H1 (cell line): ENCODE measurements at places on chromosomes 4 and X. TPM values are rescaled to one million over a fixed set of nuclear protein-coding genes. Genes with fewer than 3 reads are reported as not detected.

DNA sequence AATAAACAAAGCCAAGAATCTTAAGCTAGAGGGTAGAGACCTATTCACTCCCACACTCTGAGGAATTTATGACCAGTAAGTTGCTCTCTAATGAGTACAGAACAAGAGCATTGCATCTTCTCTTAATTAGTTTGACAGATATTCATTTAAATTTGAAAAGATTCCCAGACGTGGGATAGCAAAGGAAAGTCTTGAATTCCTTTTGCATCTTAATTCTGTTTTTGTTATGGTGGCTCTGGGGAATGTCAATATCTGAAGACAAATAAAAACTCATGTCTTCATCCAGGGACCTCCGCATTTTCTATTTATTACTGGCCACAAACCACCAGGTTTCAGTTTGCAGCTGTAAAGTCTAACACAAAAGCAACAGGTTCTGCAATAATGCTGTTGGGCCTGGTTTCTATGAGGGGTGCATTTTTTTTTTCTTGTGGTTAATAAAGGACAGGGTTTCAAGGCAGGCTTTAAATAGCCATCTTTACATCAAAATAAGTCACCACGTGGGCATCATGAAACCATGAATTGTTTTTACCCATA lies 172.3 kb downstream of the SHROOM3 start:
- H3K36me3 ChIP-seq = no peaks in the 10 kb centered on the region
- no peak overlapping the region for H3K4me3 ChIP-seq
- peaks cover 25% of the 10 kb centered on the region for H3K4me1 ChIP-seq

- no peaks in the 10 kb centered on the region for H3K36me3 ChIP-seq
- no peaks in the 10 kb centered on the region for H3K27me3 ChIP-seq
- no peak for DNase-seq
- peaks cover 3% of the 10 kb centered on the region; the same call in 1 of the 2 replicates for H3K4me1 ChIP-seq
- no peak overlapping the region for H3K4me3 ChIP-seq
These were observed 10.0 kb upstream of the RHOXF2B start for GRCh38 chrX:120087289-120088017.

TMPRSS11A gene
- total RNA-seq = not detected in 2 replicates

ADGRA3 gene
- total RNA-seq = 58.2 and 63.0 TPM in 2 replicates

- no peaks in the 10 kb centered on the region for H3K27me3 ChIP-seq
- no peaks in the 10 kb centered on the region for H3K36me3 ChIP-seq
- no peak overlapping the region for H3K27ac ChIP-seq
- H3K4me1 ChIP-seq = no peaks in the 10 kb centered on the region
- no peak overlapping the region for H3K4me3 ChIP-seq
These were observed 12.0 kb downstream of the MPP1 start for GRCh38 chrX:154793084-154793795.

OTC gene
- total RNA-seq = not detected in 2 replicates

GRCh38 chrX:38662640-38663039 lies 101.3 kb downstream of the TSPAN7 start:
- no peaks in the 10 kb centered on the region for H3K36me3 ChIP-seq
- no peak overlapping the region for H3K4me3 ChIP-seq
- no peak for DNase-seq
- H3K27me3 ChIP-seq = no peaks in the 10 kb centered on the region
- H3K4me1 ChIP-seq = no peaks in the 10 kb centered on the region

DMRTC1B gene
- not detected in 2 replicates for total RNA-seq

ADGRG2 gene
- 8.9 and 9.7 TPM in 2 replicates for total RNA-seq

- H3K36me3 ChIP-seq = no peaks in the 10 kb centered on the region
- DNase-seq = no peak
- no peak overlapping the region for H3K27ac ChIP-seq
- no peaks in the 10 kb centered on the region for H3K4me1 ChIP-seq
- H3K27me3 ChIP-seq = no peaks in the 10 kb centered on the region
These were observed 286.8 kb downstream of the CBLL2 start for GRCh38 chrX:22559506-22559905.

GRCh38 chrX:70411475-70411874 lies 11.6 kb upstream of the GDPD2 start:
- no peaks in the 10 kb centered on the region for H3K4me1 ChIP-seq
- DNase-seq = no peak
- H3K27ac ChIP-seq = no peak overlapping the region

ARHGEF6 gene
- 3.6 TPM in 2 replicates for total RNA-seq

GRCh38 chr4:24174602-24175001 lies 284.8 kb upstream of the PPARGC1A start:
- no peak overlapping the region for H3K27ac ChIP-seq
- no peaks in the 10 kb centered on the region for H3K36me3 ChIP-seq
- H3K4me1 ChIP-seq = no peaks in the 10 kb centered on the region
- no peak for DNase-seq
- H3K4me3 ChIP-seq = no peak overlapping the region
- no peaks in the 10 kb centered on the region for H3K27me3 ChIP-seq

DNA sequence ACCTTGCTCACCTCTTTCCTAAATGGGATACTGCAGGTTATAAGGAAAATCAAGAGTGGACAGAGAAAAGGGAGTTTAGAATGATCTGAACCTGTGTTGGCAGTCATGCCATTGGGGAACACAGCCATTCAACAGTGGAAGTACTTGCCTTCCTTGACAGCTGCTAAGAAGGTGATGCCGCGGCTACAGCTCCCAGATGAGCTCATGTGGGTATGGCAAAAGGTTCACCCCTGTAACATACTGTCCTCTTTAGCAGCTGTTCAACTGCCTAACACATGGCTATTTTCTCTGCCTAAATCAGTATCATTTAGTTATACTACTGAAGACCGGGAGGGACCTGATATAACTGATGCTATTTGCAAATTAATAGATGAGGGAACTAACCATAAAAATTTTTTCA lies 76.8 kb downstream of the DCHS2 start:
- H3K4me3 ChIP-seq = no peak overlapping the region
- no peak overlapping the region for H3K27ac ChIP-seq
- no peak for DNase-seq
- no peaks in the 10 kb centered on the region for H3K36me3 ChIP-seq
- no peaks in the 10 kb centered on the region for H3K4me1 ChIP-seq

- no peak overlapping the region for H3K4me3 ChIP-seq
- no peaks in the 10 kb centered on the region for H3K36me3 ChIP-seq
- H3K27ac ChIP-seq = no peak overlapping the region
- no peaks in the 10 kb centered on the region for H3K27me3 ChIP-seq
These were observed 29.6 kb upstream of the PAGE1 start for GRCh38 chrX:49725401-49725800.

CYP4V2 gene
- 1.0 and 1.4 TPM in 2 replicates for total RNA-seq

BTC gene
- 0.11 TPM in 1 of 2 replicates, not detected in the other for total RNA-seq

DNA sequence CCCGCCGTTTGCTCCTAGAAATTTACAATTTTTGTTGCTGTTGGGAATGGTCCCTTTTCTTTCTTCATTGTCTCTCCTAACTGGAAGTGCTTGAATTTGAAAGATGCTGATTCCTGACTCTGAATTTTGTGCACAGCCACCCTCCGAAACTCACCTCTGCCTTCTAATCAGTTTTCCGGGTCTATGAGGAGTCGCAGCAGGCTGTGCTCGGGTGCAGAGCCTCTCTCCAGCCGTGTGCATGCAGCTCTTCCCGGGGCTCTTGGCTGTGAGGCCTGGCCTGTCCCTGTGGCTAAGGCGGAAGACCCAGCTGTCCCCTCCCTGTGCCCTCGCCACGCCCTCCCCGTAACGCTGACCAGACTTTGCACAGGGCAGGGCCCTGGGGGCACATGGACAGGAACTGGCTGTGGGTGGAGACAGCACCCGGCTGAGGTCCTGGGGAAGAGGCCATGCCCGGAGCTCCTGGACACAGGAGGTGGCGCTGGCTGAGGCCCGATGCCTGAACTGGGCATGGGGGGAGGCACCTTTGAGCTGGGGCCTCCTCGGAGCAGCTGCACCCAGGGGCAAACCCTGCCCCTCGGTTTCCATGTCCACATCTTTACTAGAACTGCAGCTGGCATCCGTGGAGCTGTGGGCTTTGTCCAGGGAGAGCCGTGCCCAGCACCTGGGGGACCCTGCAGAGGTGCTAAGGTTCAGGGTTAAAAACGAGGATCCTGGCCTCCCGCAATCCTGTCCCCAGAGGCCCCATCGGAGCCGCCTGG lies 32.6 kb upstream of the SPON2 start:
- H3K36me3 ChIP-seq = no peaks in the 10 kb centered on the region
- no peaks in the 10 kb centered on the region for H3K4me1 ChIP-seq
- no peak overlapping the region for H3K27ac ChIP-seq

- H3K4me1 ChIP-seq = no peaks in the 10 kb centered on the region
- H3K27ac ChIP-seq = no peak overlapping the region
- DNase-seq = no peak
- no peak overlapping the region for H3K4me3 ChIP-seq
- no peaks in the 10 kb centered on the region for H3K27me3 ChIP-seq
These were observed 30.6 kb downstream of the SETD7 start for GRCh38 chr4:139525414-139525813.

FGF13 gene
- 34.7 and 36.1 TPM in 2 replicates for total RNA-seq

DNA sequence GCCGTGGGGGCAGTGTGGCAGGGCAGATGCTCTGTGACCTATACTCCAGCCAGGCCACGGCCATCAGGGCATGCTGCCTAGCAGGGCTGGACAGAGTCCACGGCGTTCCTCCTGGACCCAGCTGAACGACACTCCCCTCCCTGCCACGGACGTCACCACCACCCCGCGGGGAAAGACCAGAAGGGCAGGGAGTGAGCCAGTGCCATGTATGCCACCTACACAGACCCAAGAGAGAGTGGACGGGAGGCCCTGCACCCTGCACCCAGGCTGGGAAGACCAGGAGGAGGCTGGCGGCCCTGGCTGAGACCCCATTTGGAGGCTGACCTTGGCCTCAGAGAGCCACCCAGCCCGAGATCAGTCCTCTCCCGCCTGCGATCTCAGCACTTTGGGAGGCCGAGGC lies 101.9 kb downstream of the FAM53A start:
- H3K36me3 ChIP-seq = no peaks in the 10 kb centered on the region
- no peaks in the 10 kb centered on the region for H3K27me3 ChIP-seq
- H3K4me3 ChIP-seq = no peak overlapping the region
- DNase-seq = no peak
- H3K27ac ChIP-seq = no peak overlapping the region
- H3K4me1 ChIP-seq = peaks cover 10% of the 10 kb centered on the region

- no peaks in the 10 kb centered on the region for H3K27me3 ChIP-seq
- H3K4me3 ChIP-seq = no peak overlapping the region
- H3K4me1 ChIP-seq = no peaks in the 10 kb centered on the region
- no peaks in the 10 kb centered on the region for H3K36me3 ChIP-seq
These were observed 563.1 kb downstream of the INPP4B start for GRCh38 chr4:142282870-142283431.

GRCh38 chrX:27466051-27466450 lies 2.9 kb upstream of the PPP4R3C start:
- no peaks in the 10 kb centered on the region for H3K36me3 ChIP-seq
- no peaks in the 10 kb centered on the region for H3K27me3 ChIP-seq
- no peak overlapping the region for H3K27ac ChIP-seq
- no peak overlapping the region for H3K4me3 ChIP-seq
- H3K4me1 ChIP-seq = no peaks in the 10 kb centered on the region

PNMA5 gene
- 0.11 and 0.27 TPM in 2 replicates for total RNA-seq

- no peaks in the 10 kb centered on the region for H3K36me3 ChIP-seq
- no peak overlapping the region for H3K27ac ChIP-seq
- no peaks in the 10 kb centered on the region for H3K27me3 ChIP-seq
- DNase-seq = no peak
- no peak overlapping the region for H3K4me3 ChIP-seq
These were observed 239.0 kb downstream of the AFAP1 start for GRCh38 chr4:7700665-7701064.

- no peaks in the 10 kb centered on the region for H3K4me1 ChIP-seq
- no peak overlapping the region for H3K4me3 ChIP-seq
- H3K27me3 ChIP-seq = no peaks in the 10 kb centered on the region
- no peak for DNase-seq
These were observed 591.4 kb upstream of the PCDH10 start for GRCh38 chr4:132557660-132558059.

DNA sequence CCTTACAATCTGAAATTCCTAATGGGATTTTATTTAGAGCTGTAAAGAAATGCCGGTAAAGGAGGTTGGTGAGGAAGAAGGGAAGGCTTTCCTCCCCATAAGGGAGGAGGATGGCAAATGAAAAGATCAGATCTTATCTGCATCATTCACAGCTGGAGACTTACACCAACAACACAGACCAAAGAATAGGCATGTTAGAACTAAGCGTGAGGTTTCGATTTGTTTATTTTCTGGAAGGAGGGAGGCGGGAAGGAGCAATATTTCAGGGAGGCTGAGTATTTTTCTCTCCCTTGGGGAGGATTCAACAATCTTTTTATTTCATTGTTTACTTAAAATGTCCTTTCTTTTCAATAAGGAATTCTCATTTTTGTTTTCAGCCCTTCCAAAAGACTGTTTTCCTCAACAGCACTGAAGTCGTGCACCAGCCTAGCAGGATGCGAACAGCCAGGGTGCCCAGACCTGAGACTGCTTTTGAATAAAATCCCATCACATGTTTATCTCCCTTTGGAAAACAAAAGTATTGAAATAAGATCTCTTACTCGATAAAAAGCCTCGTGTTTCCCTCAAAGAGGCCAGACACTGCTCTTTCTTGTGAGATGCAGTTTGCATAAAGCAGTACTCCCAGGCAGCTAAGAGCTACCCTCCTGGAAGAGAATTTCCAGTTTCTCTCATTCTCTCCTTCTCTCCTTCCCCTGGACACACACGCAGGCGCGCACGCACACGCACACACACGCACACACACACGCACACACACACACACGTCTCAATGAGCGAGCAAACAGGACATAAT lies 236.1 kb downstream of the MGST2 start:
- no peak overlapping the region for H3K4me3 ChIP-seq
- H3K27ac ChIP-seq = no peak overlapping the region
- no peaks in the 10 kb centered on the region for H3K27me3 ChIP-seq
- peaks cover 3% of the 10 kb centered on the region for H3K4me1 ChIP-seq
- DNase-seq = no peak

NRK gene
- 7.0 and 8.3 TPM in 2 replicates for total RNA-seq

DNA sequence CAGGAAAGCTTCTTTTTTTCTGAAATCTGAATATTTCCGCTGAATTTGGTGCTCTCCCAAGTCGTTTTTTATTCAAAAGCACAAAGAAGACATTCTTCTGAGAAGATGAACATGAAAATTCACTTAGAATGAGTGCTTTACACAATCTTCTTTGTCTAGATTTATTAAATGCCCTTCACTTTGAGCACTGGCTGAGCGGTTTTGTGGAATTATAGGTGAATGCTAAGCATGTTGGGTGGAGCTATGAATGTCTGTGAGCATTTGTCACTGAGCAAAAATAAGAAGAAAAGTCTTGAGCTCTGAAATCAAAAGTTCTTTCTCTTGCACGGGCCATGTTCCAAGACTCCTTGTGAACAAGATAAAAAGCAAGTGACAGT lies 13.1 kb downstream of the GASK1B start:
- no peaks in the 10 kb centered on the region for H3K27me3 ChIP-seq
- no peaks in the 10 kb centered on the region for H3K4me1 ChIP-seq
- no peak overlapping the region for H3K4me3 ChIP-seq
- no peaks in the 10 kb centered on the region for H3K36me3 ChIP-seq
